ENCODE measurements at places on chromosomes 16 and 17.

DNA sequence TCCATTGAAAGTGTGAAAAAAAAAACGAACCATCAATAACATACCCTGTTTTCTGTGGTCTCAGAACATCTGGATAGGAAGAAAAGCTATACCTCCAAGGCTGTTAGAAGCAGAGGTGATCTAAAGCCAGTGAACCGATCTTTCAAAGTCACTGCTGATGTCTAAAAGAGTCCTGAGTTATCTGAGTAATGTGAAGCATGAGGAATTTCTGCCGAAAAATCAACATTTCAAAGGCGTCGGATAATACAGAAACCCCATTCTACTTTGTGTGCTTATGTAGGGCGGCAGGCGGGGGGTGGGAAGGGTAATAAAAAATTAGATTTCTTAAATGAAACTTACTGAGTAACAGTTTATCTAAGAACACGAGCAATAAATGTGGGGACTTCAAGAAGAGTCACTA is 3.9 kb downstream of the XYLT1 start:
- no peak for DNase-seq

DNA sequence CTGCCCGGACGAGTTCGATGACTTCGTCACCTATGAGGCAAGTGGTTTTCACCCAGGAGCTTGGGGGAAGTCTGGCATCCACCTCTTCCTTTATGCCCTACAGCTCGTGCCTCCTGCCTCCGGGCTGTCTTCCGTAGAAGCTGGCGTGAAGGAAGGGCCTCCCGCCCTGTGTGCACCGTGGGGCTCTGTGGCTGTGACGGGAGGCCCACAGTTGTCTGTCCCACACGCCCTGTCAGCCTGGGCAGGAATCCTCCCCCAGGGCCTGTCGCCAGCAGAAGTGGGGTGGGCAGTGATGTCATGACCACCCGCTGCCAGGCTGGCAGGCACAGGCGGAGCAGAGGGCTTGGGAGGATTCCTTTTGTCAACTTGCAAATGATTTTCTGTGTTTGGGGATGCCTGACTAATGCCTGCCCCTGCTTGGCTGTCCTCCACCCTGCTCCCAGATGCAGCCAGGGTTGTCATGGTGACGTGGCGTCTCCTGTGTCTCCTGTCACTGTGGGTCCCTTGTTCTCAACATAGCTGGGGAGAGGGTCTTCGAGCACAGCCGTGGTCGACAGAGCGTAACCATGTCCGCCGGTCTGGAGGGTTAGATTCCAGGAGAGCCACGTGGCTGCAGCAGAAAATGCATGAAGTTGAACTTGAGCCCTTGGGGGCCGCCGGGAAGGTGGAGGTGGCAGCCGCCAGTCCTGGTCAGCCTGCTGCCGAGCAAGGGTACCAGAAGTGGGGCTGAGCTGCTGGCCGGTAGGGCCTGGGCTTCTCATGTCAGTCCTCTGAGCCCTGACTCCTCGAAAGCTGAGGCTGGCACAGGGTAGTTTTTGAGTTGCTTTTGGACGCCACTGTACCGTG is 46.1 kb downstream of the RAB11FIP3 start:
- no peak for DNase-seq

DNA sequence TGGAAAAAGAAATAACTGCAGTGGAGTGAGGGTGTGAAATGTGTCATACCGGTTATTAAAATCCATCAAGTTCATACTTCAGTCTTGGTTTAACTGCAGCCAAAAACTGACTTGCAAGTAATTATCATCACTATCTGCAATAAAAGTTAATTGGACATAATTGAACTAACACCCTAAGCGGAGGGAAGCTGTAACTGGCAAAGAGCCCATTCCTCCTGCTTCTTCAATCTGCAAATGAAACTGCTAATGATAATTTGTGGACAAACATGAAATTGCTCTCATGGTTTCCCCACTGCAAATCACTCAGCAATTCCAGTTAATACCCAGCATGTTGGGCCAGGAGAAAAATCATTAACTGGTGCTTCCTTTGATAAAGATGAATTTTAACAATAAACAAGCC is 46.5 kb downstream of the FAM222B start:
- no peak for DNase-seq

DNA sequence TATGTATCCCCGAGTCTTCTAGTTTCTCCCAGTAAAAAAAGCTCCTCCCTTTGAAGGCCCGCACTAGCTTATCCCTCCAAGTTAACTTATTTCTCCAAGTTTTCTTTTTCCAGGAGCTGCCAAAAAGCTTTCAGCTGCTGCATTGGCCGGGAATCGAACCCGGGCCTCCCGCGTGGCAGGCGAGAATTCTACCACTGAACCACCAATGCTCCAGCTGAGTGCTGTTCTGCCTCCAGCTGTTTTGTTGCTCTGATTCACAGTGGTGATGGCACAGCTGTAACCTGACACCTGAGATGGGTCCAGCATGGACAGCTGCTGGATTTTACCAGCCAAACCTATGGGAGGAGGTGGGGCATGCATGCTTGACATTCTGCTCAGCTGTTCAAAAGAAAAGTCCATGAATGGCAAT is 22.1 kb downstream of the VAC14 start:
- DNase-seq, result no peak

- DNase-seq, result no peak
Measured at GRCh38 chr17:5819396-5819795, 235.1 kb upstream of the NLRP1 start.

- no peak for DNase-seq
Measured at GRCh38 chr16:49540836-49541235, 167.2 kb downstream of the C16orf78 start.

DNA sequence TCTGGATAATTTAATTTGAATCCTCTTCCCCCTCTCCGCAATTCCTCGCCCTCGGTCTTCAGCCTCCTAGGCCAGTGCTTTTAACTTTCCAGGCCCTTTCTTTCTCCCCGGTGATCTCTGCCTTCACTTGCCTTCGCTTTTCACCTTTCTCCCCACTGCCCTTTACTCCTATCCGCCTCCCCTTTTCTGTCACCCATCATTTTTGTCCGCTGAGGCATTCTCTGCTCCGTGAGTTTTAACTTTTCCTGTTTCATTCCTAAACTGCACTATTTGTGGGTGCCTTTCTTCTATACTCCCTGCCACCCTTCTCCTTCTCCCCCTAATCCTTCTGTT is 729 bp downstream of the LONP2 start:
- no peak for DNase-seq

GRCh38 chr17:8041249-8041928 is 2.5 kb downstream of the ALOX15B start:
- no peak for DNase-seq

DNA sequence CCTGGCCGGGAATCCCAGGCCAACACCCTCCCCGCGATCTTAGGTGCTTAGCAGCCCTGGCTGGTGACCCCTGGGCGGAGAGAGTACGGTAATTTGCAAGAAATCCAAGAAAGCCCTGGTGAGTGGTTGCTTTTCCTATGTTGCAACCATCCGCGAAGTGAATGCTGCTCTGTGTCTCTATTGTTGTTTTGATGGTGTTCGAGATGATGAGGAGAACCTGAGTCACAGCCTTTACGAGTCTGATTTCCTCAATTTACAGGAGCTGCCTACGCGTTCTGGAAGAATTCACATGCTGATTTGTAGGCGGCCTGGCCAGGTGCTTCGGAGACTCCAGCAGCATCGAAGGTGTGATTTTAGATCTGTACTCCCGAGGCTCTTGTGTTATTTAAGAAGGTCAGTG is 63.3 kb downstream of the TMEM235 start:
- no peak for DNase-seq

- no peak for DNase-seq
Measured at GRCh38 chr16:30934827-30935557, 11.6 kb downstream of the FBXL19 start.

DNA sequence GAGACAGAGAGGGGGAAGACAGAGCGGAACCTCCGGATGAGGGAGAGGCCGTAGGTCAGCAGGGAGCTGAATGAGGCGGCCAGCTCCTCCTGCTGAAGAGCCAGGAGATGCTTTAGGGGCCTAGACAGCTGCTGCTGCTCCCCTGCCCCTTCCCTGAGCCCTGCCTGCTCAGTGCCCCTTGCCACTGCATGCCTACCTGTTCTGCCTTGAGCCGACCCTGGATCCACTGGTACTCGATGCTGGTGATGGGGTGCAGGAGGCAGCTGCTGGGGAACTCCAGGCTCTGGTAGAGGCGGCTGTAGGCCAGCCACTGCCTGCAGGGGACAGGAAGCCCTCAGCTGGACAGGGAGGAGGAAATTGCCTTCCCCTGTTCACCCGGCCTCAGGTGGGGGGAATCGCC is 7.6 kb downstream of the UNC13D start:
- no peak for DNase-seq

GRCh38 chr17:13114601-13115031 is 96.8 kb upstream of the ELAC2 start:
- no peak for DNase-seq

GRCh38 chr17:39738568-39738901 is 797 bp downstream of the GRB7 start:
- DNase-seq, result peak; percentile 41

GRCh38 chr17:57849163-57849873 is 526 bp downstream of the MRPS23 start:
- no peak for DNase-seq

DNA sequence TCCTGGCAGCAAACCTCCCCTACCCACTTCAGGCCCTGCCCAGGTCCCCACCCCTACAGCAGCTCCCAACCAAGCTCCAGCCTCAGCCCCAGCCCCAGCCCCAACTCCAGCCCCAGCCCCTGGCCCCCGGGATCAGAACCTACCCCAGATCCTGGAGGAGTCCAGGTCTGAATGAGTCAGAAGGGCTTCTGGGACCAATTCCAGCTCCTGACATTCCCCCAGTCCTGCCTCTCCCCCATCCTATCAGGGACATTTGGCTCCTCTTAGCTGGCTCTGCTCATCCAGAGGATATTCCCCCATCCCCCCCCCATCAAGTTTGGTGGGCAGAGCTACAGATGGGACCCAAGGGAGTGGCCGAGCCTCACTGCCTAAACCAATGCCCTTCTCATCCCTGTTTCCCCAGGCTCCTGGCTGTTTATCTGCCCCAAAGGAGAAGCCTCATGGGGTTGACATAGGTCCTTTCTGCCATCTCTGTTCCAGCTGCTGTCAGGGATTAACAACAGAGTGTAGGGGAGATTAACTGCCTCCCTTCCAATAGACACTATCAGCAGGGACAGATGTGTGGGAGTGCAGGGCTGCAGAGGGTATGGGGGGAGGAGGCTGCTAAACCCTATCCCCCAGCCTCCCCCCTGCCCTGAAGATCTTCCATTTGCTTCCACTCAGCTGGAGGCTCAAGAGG is 16.5 kb downstream of the CNTNAP1 start:
- no peak for DNase-seq

DNA sequence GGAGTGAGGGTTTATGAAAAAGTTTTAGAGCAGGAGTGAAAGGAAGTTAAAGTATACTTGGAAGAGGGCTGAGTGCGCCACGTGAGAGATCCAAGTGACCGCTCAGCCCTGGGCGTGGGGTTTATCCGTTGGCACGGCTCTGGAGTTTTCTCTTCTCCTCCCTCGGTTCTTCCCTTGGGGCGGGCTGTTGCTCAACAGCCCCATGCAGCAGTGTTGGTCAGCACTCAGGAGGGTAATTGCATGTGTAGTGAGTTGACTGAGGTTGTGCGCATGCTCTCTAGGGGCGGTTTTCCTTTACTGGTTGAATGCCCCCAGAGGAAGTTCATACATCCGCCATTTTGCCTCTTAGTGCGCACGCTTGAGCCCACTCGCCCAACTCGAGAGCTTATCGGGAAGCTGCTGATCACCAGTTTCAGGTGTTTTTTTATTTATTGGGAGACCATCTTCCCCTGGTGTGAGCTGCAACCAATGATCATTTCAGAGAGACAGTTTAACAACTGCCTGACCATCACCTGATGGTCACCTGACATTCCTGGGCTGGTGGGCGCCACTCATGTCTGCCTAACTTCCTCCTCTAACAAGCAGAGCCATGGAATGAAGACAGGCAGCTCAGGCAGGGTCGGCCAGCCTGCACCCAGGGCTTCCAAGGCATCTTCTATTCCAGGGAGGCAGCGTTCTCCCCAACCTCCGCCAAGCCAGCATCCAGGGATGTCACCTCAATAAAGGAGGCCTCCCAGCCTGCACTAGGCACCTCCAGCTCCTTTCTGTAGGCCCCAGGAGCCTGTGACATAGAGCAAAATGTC is 41.3 kb upstream of the DNAH17 start:
- DNase-seq, result no peak

- no peak for DNase-seq
Measured at GRCh38 chr17:12097326-12097725, 76.6 kb downstream of the MAP2K4 start.

- DNase-seq, result no peak
Measured at GRCh38 chr17:1810450-1811103, 19.1 kb downstream of the SMYD4 start.

DNA sequence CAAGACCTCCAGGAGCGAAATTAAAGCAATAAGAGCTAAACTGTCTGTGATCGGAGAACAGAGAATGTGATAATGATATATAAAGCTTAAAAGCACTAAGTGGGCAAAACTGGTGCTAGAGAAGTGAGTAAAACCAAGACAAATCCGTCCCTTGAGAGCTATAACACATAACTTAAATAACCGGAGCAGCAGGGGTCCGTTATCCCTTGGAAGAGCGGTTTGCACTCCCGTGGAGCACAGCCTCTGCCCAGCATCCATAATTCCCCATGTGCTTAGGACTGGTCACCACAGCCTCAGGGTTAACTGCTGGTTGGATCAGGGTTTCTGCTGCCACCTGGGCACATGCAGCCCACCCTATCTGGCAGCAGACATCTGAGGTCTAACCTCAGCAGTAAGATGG is 489.0 kb downstream of the NPIPA7 start:
- no peak for DNase-seq

- DNase-seq, result no peak
Measured at GRCh38 chr17:4706121-4706520, 2.2 kb upstream of the PELP1 start.
